SJSA1 (cell line): ENCODE measurements at places on chromosomes 6 and 20.

GRCh38 chr20:53800883-53801604 is 207.4 kb upstream of the ZNF217 start:
- DNase-seq, result no peak

DNA sequence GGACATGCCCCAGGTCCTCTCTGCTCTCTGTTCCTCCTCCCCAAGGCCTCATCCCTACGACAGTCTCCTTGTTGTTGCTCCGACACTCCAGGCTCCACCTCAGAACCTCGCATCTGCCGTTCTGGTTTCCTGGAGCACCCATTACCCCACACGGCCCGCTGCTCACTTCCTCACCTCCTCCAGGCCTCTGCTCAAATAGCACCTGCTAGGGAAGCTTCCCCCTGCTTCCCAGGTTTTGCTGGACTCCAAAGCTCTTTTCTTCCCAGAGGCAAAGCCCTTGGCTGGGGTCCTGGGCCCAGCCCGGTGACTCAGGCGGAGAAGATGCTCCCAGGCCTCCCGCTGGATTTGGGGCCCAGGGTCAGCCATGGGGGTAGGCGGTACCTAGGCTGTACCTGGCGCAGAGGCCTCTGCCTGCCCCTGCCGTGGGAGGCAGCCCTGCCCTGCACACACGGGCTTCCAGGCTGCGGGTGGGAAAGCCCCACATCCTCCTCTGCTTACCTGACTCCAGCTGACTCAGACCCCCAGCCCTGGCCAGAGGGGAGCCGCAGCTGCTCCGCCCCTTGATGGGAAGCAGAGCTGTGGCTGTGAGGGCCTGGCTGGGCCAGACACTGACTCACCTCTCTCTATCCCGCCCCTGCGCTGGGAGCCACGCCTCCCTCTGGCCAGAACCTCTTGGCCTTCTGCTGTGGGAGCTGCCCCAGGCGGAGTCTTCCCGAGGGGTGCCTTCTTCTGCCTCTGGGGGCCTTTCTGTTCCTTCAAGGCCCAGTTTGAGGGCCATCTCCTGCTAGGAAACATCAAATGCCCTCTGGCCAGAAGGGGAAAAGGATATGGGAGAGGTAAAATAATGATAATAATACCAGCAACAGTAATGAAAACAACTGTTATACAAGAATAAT is 130.5 kb downstream of the CEBPB start:
- DNase-seq, result peak; percentile 83

DNA sequence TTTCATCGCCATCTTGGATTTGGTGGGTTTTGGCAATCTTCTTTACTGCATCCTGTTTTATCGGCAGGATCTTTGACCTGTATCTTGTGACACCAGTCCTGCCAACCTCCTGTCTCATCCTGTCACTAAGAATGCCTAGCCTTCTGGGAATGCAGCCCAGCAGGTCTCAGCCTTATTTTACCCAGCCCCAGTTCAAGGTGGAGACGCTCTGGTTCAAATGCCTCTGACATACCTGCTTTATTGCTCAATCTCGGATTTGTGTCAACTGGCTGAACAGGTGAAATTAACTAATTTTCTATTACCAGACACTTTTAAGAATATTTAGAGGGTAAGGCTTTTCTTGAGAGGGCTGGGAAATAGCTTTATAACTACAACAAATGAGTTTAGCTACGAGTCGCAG is 102.5 kb downstream of the SASH1 start:
- no peak for DNase-seq

DNA sequence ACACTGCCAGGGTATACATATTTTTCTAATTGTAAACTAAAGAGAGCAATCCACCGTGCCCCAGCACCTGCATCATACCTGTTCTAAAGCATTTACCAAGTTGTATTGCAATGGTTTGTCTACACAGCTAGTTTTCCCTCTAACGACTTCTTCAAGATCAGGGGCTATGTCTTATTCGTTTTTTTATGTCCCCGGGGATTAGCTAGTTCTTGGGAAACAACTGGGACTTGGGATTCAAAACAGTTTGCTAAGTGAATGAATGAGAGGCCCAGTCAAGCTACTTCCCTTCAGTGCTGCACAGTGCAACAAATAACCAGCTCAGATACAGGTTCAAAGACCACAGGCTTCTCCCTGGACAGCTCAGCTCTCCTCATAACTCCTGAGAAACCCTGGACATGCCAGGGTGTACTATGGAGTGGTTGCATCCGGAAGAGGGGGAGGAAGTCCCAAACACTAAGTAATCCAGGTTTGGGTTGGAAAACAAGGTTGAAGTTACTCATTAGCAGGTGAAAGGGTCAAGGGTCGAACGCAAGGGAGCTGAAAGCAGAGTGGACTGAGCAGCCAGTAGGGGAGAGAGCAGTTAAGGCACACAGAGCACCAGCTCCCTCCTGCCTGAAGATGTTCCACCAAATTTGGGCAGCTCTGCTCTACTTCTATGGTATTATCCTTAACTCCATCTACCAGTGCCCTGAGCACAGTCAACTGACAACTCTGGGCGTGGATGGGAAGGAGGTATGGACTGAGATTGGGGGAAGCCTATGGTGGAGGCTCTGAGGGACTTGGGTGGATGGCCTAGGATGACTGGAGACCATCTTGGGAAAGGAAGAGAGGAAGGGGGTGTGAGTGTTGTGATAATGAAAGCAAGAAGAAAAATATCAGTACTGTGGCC is at the start of gene APOM:
APOM (plus strand) TSS at position 546 of the 889 bp plus-strand sequence; CDS start at position 619, 73 bp downstream.
- no peak for DNase-seq

- no peak for DNase-seq
These were observed 230.8 kb downstream of the BCAS1 start for GRCh38 chr20:53839423-53840176.

- DNase-seq, result no peak
These were observed 3.7 kb upstream of the PRND start for GRCh38 chr20:4717816-4718570.

DNA sequence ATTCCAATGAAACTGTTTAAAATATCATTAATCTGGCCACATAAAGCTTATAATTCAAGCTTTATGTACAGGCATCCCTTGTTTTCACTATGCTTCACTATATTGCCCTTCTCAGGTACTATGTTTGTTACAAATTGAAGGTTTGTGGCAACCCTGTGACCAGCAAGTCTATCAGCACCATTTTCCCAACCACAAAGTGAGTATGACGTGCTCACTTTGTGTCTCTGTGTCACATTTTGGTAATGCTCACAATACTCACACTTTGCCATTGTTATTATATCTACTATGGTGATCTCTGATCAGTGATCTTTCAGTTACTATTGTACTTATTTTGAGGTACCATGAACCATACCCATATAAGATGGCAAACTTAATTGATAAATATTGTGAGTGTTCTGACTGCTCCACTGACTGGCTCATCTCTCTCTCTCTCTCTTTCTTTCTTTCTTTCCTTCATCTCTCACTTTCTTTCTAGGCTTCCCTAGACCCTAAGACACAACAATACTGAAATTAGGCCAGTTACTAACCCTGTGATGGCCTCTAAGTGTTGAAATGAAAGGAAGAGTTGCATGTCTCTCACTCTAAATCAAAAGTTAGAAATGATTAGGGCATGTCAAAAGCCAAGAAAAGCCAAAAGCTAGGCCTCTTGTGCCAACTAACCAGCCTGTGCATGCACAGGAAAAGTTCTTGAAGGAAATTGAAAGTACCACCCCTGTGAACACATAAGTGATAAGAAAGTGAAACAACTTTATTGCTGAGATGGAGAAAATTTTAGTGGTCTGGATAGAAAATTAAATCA is 227.9 kb downstream of the BCAS1 start:
- DNase-seq, result no peak
